ENCODE measurements at places on chromosomes 12 and 14.

- DNase-seq = no peak
Observed at GRCh38 chr14:24809135-24809534, 175.1 kb upstream of the GZMB start.

GRCh38 chr12:122834921-122835749 lies at the start of gene HIP1R:
Gene HIP1R (plus strand): TSS chr12:122835457. CDS start chr12:122835551, 94 bp downstream.
- no peak for DNase-seq

- DNase-seq = no peak
Observed at GRCh38 chr12:124499190-124499753, 68.1 kb downstream of the NCOR2 start.

- no peak for DNase-seq
Observed at GRCh38 chr12:6542209-6543009, 8.1 kb downstream of the GAPDH start.

DNA sequence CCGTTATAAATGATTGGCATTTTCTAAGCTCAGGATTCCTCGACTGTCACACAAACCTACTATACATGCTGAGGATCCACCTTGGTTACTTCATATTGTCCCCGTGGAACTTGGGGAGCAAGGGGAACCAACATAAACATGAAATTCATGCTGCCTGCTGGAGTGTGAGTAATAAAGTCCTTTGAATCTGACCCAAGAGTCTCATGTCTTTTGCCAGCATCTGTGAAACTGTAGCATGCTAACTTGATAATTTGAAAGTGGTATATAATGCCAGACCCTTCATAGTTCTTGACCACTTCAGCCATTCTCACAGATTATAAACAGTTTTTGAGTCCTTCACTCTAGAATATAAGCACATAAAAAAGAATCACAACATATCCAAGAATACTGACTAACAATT lies 17.1 kb downstream of the SLC35F4 start:
- DNase-seq = no peak

GRCh38 chr12:12086973-12087692 lies 16.4 kb downstream of the BCL2L14 start:
- no peak for DNase-seq

DNA sequence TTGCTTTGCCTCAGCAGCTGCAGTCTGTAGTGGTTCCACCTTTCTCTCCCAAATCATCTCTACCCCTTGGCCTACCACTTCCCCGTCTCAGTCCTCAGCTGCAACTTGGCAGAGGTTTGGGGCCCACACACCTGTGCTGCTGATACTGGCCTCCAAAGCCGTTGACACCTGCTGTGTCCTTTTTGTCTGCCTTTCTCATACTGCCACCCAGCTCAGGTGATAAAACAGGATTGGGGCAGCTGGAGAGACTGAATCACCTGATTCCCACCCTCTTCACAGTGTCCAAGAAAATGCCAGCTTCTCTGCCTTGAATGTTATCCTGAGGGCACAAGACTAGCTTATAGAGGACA lies 103.7 kb downstream of the ETV6 start:
- no peak for DNase-seq

DNA sequence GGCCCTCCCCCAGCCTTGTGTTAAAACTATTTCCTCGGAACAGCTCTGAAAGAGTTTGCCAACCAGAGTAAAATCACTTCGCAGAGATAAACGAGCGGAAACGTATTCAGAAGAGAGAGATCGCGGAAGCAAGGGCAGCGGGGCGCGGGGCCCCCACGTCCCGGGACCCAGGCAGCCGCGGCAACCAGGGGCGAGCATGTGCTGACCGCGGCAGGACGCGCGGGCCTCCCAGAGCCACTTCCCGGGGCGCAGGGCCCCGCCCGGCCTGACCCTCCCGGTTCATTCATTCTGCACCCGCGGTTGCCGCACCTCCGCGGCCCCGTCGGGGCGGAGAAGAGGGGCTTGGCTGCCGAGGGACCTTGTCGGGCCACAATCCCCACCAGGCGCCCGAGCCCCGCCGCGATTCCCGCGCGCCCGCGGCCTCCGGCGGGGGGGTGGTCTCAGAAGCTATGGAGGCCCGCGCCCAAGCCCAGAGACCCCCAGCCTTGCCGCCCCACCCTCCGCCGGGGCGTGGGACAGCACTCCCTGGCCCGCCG lies 598 bp downstream of the UBE2N start:
- no peak for DNase-seq

- peak; percentile 40 for DNase-seq
Observed at GRCh38 chr14:50860478-50861086, 11.3 kb upstream of the ABHD12B start.

GRCh38 chr14:61932974-61933373 lies 170.8 kb downstream of the SNAPC1 start:
- no peak for DNase-seq

DNA sequence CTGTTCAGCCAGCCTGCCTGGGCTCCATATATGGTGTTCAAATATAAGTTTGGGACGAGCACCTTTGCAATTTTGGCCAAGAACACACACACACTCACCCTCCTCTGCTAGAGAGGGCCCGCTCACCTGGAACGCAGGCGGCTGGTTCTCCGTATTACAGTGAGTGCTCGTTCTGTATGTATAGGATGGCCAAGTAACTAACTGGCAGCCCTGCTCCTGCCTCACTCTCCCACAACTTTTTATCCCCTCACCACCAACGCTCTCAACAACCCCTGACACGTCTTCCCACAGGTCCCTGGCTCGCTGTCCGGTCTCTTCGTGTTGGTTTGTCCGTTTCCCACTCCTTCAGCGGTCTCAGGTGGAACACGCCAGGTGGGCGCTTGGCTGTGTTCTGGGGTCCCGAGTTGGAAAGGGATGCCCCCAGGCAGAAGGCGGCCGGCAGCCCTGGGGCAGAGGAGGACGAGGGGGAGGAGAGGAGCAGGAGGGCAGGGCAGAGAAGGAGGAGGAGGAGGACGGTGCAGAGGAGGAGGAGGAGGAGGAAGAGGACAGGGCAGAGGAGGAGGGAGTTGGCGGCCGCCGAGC lies 398 bp upstream of the MSRB3 start:
- no peak for DNase-seq

- DNase-seq = peak; percentile 4
Observed at GRCh38 chr12:107884769-107885694, 110.5 kb downstream of the ASCL4 start.

- no peak for DNase-seq
Observed at GRCh38 chr14:54901380-54902142, 1.1 kb downstream of the GCH1 start.

- DNase-seq = no peak
Observed at GRCh38 chr12:2222691-2223090, 169.9 kb downstream of the CACNA1C start.

DNA sequence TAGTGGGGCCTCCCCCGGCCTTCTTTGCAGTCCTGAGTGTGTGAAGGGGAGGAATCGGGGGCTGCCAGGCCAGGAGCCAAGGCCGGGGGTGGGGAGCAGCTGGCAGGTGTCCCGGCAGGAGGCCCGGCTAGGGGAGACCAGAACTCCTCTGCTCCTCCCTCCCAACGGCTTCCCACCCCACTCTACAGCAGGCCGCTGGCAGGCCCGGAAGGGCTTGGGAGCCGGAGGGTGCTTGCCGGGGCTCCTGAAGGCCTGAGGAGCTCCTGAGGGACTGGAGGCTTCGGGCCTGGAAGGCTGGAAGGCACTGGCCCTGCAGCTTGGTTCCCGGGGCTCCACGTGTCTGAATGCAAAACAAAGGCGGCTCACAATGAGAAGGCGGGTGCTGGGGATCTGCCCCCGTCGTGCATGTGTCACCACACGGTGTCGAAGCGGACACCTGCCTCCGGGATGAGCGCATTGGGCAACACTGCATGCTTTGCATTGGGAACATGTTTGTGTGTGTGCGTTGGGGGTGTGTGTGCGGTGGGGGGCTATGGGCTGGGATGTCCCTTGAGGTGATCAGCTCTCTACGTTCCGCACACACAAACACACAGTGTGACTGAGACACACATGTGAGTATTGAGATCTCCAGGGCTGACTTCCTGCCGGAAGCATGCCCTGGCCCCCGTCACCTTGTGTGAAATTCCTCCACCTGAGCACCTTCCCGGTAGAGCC lies 30.9 kb upstream of the ANKRD9 start:
- DNase-seq = no peak

Data from AG09309 (cell line).